ENCODE measurements at places on chromosomes 1 and 21.

- H3K36me3 ChIP-seq = no peaks in the 10 kb centered on the region
- DNase-seq = peak; percentile 32
- no peaks in the 10 kb centered on the region for H3K27me3 ChIP-seq
- H3K27ac ChIP-seq = no peak overlapping the region
- no peak overlapping the region for H3K4me3 ChIP-seq
Observed at GRCh38 chr1:30840904-30841598, 67.5 kb downstream of the SDC3 start.

- no peaks in the 10 kb centered on the region for H3K4me1 ChIP-seq
- no peak for DNase-seq
- no peak overlapping the region for H3K27ac ChIP-seq
- H3K4me3 ChIP-seq = no peak overlapping the region
Observed at GRCh38 chr1:10799726-10800125, 3.3 kb upstream of the CASZ1 start.

DNA sequence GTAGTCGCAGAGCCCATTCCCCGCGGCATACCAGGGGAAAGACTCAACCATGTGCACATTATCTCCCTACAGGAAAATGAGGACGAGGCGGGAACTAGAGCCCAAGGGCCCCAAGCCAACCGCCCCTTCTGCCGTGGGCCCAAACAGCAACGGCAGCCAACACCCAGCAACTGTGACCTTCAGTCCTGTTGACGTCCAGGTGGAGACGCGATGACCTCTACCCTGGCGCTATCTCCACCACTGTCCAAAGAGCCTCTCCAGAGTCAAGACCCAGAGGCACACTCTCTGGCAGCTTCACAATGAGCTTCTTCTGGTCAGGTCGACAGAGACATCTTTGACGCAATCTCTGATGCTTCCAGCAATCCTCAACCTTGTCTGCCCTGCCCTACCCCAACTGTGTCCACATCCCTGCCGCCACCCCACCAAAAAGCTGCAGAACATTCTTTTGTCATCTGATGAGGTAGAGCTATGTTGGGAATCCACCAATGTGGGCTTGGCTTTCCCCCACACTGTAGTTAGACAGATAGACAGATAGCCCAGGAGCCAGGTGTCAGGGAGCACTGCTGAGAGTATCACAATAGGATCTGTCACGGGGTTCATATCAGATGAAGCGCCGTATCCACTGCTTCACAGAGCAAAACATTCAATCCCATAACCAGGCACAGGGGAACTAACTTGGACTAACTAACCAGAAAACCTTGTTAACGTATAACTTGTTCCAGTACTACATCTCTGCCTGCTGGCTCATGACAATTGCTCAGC, 37.4 kb upstream of the SRRM1 start:
- H3K36me3 ChIP-seq = no peaks in the 10 kb centered on the region
- H3K27ac ChIP-seq = no peak overlapping the region
- no peak overlapping the region for H3K4me3 ChIP-seq
- no peaks in the 10 kb centered on the region for H3K4me1 ChIP-seq

DNA sequence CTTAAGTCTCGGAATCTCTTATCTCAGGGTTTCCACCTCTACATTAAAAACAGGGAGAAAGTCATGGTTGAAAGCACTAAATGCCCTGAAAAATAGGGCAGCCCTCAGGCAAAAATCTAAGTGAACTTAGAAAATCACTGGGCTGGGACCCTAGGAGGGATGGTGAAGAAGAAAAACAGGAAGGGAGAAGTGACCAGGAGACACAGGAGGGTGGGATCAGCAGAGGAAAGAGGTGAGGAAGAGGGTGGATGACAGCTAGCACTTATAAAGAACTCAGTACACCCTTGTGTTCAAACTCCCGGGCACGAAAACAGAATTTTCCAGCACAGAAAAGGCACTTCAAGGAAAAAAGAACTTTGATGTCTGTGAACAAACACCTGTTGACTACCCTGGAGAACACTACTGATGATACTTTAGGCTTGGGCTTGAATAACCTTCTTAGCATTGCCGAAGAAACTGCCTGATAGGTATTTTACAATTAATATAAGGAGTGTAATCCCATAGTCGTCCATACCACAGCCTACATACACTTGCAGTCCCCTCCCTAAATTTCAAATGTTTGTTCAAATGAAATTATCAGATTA, 2.0 kb downstream of the CHML start:
- no peak for DNase-seq
- H3K27ac ChIP-seq = no peak overlapping the region
- no peaks in the 10 kb centered on the region for H3K27me3 ChIP-seq
- no peaks in the 10 kb centered on the region for H3K36me3 ChIP-seq

GRCh38 chr1:37596182-37596667, 488 bp upstream of the GNL2 start:
- no peak for DNase-seq
- peak overlapping the region; percentile 92 for H3K27ac ChIP-seq
- peaks cover 15% of the 10 kb centered on the region for H3K4me1 ChIP-seq
- no peaks in the 10 kb centered on the region for H3K27me3 ChIP-seq

DNA sequence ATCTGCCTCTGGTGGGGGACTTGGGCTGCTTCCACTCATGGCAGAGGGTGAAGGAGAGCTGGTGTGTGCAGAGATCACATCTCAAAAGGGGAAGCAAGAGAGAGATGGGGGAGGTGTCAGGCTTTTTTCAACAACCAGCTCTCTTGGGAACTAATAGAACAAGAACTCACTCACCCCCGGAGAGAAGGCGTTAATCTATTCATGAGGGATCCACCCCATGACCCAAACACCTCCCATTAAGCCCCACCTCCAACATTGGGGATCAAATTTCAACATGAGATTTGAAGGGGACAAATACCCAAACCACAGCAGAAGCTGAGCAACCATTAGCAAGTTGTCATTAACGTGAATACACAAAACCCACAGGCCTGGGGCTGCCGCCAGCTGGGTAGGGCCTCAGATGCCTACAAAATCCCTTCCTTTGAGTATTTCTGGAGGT, 12.0 kb upstream of the VWA5B1 start:
- H3K27ac ChIP-seq = no peak overlapping the region
- no peaks in the 10 kb centered on the region for H3K27me3 ChIP-seq
- H3K4me1 ChIP-seq = peaks cover 11% of the 10 kb centered on the region
- H3K4me3 ChIP-seq = no peak overlapping the region
- no peak for DNase-seq

DNA sequence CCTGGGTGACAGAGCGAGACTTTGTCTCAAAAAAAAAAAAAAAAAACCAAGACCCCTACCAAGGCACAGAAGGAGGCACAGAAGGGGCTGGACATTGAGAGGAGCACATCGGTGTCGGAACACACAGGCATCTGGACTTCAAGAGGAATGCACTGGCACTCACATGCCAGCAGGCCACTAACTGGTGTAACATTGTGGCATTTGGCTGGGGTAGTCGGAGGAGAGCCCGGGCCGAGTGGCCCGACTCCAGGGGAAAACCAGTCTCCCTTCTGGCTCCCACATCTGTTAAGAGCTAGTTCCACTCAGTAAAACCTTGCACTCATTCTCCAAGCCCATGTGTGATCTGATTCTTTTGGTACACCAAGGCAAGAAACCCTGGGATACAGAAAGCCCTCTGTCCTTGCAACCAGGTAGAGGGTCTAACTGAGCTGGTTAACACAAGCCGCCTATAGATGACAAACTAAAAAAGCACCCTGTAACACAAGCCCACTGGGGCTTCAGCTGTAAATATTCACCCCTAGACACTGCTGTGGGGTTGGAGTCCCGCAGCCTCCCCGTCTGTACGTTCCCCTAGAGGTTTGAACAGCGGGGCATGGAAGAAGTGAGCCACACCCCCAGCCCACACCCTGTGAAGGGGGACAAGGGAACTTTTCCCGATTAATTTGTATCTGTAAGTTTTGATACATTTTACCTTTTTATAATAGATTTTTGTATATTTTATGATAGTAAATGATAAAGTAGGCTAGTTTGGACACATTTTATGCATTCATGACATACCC, 17.2 kb upstream of the AKIRIN1 start:
- DNase-seq = peak; percentile 20
- H3K4me1 ChIP-seq = peaks cover 5% of the 10 kb centered on the region
- no peak overlapping the region for H3K4me3 ChIP-seq
- no peaks in the 10 kb centered on the region for H3K36me3 ChIP-seq
- H3K27ac ChIP-seq = no peak overlapping the region
- H3K27me3 ChIP-seq = no peaks in the 10 kb centered on the region

DNA sequence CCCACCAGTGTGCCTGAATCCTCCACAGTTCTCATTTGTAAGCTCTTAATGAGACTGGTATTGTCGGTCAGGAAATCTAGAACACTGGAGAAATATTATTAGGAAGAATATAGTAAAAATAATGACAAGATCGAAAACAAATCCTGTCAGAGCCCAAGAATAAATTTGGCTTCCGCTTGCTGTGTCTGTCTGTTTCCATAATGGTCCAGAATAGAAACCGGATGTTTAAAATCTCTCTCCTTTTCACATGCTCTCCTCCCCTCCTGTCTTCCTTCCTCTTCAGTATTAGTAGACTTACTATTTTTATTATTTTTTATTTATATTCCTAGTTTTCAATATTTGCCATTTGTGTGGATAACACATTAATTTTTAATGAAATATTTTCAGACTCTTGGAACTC, 187.7 kb downstream of the SDCCAG8 start:
- no peak overlapping the region for H3K4me3 ChIP-seq
- no peaks in the 10 kb centered on the region for H3K27me3 ChIP-seq
- H3K36me3 ChIP-seq = no peaks in the 10 kb centered on the region
- no peak overlapping the region for H3K27ac ChIP-seq

DNA sequence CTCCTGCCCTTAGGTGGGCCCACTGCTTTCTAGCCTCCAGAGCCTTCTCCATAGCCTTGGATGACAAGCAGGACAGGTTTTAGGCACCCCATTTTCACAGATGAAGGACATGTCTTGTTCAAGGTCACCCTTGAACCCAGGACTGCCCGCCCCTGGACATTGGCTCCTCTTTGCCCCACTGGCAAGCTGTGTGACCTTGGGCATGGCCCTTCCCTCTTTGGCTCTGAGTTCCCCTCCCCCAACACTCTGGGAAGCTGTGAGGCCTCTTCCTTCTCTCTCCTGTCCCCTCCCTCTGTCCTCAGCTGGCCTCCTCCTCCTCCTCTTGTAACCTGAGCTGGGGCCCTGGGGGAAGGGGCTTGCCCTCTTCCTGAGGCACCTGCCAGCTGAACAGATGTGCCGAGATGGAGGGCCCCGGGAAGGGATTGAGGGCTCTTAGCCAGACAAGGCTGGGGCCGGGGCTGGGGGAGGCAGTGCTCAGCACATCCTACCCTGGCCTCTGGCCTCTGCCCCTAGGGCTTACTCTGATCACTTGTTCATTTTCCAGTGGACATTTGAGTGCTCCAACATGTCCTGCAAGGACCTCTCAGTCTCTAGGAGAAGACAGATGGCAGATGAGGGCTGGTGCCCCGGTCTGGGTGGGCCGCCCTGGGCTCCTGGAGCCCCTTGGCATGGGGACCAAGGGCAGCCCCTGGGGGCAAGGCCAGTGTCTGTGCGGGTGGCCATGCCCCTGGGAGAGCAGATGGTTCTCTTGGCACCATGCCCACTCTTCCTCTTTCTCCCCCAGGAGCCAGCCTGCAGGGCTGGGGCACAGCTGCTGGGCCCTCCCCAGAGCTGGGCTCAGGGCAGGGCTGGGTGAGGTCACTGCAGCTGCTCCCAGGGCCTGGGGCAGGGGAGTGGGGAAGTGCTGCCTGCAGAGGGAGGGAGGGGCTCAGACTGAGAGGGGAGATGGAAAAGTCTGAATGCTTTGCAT, 10.7 kb downstream of the FOXO6 start:
- peaks cover 22% of the 10 kb centered on the region for H3K4me1 ChIP-seq
- peak; percentile 23 for DNase-seq
- H3K4me3 ChIP-seq = no peak overlapping the region

- H3K4me3 ChIP-seq = no peak overlapping the region
- no peak overlapping the region for H3K27ac ChIP-seq
- DNase-seq = no peak
- H3K36me3 ChIP-seq = no peaks in the 10 kb centered on the region
- H3K4me1 ChIP-seq = no peaks in the 10 kb centered on the region
Observed at GRCh38 chr1:209302779-209303568, 280.5 kb upstream of the CAMK1G start.

- no peaks in the 10 kb centered on the region for H3K36me3 ChIP-seq
- H3K4me3 ChIP-seq = no peak overlapping the region
- H3K27ac ChIP-seq = no peak overlapping the region
- peaks cover 11% of the 10 kb centered on the region for H3K27me3 ChIP-seq
Observed at GRCh38 chr21:42379426-42380215, 13.3 kb upstream of the TFF1 start.

DNA sequence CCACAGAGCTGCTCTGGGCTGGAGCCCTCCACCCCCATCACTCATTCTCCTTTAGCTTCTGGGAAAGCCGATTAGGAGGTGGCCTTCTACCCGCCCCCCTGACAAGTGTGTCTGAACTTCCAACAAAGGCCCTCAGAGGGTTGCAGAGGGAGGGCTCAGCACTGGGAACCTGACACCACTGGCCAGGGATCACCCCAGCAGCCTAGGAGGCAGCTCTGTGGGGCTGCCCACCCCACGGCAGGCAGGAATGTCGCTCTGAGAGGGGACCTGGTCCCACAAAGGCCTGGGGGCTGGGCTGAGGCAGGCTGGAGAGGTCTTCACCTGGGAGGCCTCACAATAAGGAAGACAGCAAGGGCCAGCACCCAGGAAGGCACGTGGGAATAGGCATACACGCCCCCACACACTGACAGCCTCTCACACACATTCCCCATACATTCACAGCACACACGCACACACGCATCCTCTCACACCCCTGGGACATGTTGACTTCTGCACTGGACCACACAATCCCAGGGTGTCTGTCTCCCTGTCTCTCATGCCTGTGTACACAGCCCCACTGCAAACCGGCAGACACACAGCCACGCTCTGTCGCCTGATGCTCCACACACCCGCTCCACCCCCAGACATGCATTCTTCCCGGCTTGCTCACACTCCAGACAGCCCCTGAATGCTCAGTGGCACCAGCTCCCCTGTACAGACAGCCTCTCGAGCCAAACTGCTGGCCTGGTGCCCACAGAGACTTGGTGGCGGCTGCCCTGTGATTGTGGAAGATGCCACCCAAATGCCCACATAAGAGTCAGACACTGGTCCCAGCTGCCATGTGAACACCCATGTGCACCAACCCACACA, 30.7 kb downstream of the DMBX1 start:
- no peak overlapping the region for H3K27ac ChIP-seq
- H3K4me1 ChIP-seq = no peaks in the 10 kb centered on the region
- no peak overlapping the region for H3K4me3 ChIP-seq
- DNase-seq = no peak
- H3K27me3 ChIP-seq = no peaks in the 10 kb centered on the region

GRCh38 chr1:47696404-47696736, 258.5 kb downstream of the FOXD2 start:
- no peak for DNase-seq
- no peak overlapping the region for H3K4me3 ChIP-seq
- no peaks in the 10 kb centered on the region for H3K4me1 ChIP-seq
- H3K27ac ChIP-seq = no peak overlapping the region
